ENCODE measurements at places on chromosomes 12 and 14.

GRCh38 chr12:42873401-42873800 lies 283.9 kb upstream of the PRICKLE1 start:
- no peak for DNase-seq

DNA sequence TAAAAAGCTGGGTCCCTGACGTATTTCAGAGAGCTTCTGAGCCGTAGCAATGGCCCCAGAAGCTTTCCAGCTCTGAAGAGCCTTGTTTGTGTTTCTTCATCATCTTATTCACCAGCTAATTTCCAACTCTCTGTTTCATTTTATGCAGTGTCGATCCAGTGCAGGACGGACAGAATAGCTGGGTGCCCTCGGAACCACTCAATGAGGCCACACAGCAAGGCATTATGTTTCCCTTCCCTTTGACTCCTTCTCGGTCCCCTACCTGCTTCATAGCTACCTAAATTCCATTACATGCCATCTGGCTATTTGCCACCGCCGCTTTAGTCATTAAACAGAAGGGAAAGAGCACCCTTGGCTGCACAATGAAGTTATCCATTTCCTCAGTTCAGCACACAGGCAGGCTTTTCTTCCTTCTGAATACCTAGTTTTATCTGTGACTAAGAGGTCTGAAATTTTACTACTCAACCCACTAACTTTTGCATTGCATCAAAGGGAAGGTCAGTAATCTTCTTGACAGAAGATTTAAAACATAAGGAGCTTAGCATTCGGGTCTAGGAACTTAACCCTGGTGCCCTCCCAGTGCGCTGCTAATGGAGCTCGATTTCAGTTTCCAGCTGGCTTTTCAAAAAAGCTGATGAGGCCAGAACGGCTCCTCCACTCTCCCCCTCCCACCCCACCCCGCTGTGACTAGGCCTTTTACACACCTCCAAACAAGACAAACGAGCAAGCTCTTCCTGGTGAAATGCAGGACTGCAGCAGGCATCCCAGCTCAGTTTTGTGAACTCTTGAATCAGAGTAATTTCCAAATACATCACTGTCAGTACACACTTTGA lies 176.8 kb downstream of the GXYLT1 start:
- DNase-seq: no peak

GRCh38 chr12:62907078-62907477 lies 27.9 kb downstream of the PPM1H start:
- DNase-seq: no peak

- no peak for DNase-seq
Observed at GRCh38 chr14:55073856-55074255, 22.4 kb downstream of the MAPK1IP1L start.
